Activated naive CD8-positive, alpha-beta T cell treated with anti-CD3 and anti-CD28 coated beads, Interleukin-2, amount 50 U/mL, for 24 hours (primary cell): ENCODE measurements at places on chromosomes 2 and 18.

DNA sequence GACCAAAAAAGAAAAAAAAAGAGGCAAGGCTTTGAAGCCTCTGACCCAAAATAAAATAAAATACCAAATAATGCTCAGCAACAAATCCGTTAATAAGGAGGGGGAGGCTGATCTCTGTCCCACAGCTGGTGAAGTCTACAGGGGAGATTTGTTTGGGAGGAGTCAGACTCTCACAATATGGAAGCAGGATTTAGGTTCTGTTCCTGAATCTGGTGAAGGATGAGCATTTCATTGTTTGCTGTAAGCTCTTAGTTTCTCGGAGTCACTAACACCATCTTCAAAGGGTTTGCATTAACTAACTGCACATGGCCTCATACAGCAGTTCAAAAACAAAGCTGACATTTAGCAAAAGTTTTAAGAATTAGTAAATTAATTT, 339.4 kb upstream of the TNP1 start:
- no peak for DNase-seq

GRCh38 chr2:175948191-175948590, 53.9 kb downstream of the LNPK start:
- no peak for DNase-seq

DNA sequence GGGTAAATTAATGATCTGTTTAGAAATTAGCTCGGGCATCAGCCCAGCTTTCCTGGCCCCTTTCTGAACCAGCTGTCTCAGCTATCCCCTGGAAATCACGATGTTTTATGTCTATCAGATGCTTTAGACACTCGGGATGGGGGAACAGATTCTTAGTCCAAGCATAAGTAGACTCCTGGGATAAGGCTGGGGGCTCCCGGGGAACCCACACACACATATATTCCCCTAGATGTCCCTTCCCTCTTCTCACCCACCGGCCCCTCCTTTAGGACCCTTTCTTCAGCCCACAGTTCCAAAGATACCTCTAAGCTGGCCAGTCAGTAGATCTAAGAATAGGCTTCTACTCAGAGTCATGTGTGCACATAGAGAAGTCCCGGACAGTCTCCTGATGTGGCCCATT, 151.5 kb upstream of the COPS8 start:
- no peak for DNase-seq

- no peak for DNase-seq
Observed at GRCh38 chr2:43276266-43276941, 50.0 kb upstream of the ZFP36L2 start.

DNA sequence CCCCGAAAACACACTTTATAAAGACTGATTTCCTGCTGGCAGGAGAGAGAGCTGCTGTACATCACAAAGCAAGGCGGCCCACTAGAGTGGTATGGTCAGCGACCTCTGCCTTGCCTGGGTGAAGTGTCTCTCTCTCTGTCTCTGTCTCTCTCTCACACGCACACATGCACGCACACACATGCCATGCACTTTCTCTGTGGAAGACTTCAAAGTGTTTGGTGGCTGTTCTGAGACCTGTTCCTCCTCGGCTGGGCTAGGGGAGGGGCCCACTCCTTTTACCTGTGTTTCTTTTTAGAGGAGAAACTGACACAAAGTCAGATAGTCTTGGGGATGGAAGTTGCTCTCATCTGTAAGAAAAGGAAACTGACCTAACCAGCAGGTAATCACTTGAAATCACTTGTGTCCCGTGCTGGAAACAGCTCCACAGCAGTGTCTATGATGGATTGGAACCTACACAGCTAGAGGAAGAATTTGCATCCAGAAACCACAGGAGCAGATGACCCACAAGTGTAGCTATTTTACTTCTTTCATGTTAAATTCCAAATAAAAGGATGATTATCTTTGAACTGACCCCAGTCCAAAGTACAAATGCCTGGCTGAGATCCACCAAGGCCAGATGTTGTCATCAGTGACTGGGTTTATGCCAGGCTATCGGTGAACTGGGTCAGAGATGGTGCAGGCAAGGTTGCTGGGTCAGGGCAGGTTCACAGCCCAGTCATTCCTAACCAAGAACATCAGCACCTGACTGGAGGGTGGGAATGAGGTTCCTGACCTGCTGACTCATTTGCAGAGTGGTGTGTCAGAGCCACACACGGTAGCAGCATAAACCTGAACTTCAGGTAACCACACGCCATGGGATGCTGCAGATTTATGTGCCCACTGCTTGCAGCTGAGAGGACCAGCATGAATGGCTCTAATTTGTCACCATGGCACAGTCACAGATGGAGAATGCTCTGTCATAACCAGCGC, 63.0 kb downstream of the NPAS2 start:
- no peak for DNase-seq

- DNase-seq = no peak
Observed at GRCh38 chr18:22433956-22434355, 16.2 kb upstream of the CTAGE1 start.

DNA sequence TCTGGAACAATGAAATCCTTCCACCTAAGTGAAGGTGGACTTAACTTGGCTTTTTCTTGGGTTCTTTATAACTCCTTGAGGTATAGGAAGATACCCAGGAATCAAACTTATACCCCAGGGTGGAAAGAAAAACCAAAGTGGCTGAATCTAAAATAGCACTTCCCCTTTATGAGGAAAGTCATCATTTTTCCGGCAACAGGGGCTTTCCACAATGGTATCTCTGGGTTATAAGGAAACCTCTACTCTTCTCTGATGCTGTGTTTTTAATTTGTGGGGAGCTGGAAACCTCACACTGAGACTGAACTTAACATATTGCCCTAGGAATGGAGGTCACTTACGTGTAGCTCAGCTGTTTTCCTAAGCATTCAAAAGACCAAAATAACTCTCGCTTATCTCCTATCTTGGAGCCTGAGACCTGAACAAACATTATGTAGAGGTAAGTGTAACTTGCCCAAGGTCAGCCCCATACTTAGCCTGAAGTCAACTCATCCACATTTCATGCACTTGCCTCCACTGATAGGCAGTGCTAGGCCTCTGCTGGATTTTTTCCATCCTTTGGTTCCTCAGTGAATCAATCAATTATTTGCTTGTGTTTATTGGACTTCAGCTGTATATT, 117.9 kb downstream of the SETBP1 start:
- DNase-seq = no peak

DNA sequence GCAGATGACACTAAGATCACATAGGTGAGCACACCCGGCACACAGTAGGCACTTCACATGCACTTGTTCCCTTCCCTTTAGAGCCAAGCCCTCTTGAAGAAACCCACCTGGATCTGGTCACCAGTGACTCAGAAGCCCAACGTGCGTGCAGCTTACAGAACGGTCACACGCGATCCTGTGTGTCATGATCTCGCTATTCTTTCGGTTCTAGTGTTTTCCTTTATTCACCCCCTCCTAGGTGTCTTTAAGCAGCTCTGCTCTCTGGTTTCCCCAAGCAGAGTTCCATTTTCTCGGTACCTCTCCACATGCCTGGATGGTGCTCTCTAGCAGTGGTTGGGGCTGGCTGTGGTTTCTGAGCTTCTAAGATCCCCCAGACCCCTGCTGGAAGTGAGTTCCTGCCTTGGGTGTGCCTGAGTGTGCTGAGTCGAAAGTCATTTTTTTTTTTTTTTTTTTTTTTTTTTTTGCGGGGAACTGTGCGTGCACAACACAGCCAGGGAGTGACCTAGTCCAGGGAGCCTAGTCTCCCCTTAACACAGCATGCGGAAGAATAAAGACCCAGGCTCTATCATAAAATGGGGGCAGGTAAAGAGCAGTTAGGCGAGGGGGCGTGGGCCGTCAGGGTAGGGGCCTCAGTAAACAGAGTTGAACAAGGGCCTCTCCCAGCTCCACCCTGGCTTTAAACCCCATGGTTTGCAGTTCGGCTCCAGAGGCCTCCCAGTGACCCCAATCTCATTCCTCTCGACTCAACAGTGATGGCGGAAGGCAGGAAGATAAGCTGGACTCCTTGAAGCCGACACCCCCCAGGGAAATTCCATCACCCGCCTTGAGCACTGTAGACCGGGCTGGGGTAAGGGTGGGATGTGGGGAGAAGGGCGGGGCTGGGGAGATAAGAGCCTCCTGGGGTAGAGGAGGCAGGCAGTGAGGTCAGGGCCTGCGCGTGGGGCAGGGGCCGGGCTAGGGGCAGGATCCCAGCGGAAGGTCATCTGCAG, 29.8 kb upstream of the DNMT3A start:
- no peak for DNase-seq

- DNase-seq = no peak
Observed at GRCh38 chr2:195461010-195461409, 196.0 kb upstream of the SLC39A10 start.

DNA sequence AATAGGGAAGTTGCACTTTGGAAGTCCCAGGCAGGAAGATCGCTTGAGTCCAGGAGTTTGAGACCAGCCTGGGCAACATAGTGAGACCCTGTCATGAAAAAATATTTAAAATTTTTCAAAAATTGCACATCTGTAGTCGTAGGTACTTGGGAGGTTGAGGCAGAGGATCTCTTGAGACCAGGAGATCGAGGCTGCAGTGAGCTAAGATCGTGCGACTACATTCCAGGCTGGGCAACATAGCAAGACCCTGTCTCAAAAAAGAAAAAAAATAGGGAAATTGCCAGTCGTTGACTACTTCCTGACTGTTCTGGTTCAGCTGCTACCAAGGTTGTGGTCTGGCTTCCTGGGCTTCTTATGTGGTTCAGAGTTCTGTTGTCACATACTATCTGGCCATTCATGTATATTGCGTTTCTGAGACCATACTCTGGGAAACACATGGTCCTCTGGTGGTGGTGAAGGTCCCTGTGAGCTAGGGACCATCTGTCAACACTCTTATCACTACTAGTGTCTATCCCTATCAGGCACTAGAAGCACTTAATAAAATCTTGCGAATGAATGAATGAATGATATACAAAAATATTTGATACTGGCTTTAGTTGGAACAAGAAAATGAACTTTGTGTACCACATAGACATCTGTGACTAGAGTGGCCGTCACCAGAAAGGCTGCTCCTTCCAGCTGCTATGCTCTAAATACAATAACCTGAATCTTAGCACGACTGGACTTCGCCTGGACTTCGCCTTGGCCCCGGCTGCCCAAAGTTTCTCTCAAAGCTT, 861 bp upstream of the KLHL23 start:
- no peak for DNase-seq

DNA sequence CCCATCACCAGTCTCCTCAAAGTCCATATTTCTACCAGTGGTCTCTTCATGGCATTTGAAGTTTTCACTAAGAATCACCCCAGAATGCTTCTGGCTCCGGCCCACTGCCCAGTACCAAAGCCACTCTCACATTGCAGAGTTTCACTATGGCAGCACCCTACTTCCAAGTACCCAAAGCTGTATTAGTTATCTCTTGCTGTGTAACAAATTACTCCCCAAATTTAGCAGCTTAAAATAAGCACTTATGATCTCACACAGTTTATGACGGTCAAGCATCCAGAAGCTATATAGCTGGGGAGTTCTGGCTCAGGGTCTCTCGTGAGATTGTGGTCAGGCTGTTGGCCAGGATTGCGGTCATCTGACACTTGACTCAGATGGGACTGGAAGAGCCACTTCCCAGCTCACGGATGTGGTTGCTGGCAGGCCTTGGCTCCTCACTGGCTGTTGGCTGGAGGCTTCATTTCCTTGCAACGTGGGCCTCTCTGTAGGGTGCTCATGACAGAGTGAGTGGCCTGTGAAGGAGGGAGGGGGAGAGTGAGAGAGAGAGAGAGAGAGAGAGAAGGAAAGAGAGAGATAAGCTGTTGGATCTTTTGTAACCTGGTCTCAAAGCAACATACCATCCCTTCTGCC, 189.5 kb downstream of the CTIF start:
- DNase-seq = no peak

GRCh38 chr18:32386471-32386870, 84.2 kb downstream of the GAREM1 start:
- DNase-seq = no peak
